ENCODE measurements at places on chromosomes 3 and 15.

- no peak for DNase-seq
Measured at GRCh38 chr15:27714675-27715074, 384.4 kb downstream of the OCA2 start.

DNA sequence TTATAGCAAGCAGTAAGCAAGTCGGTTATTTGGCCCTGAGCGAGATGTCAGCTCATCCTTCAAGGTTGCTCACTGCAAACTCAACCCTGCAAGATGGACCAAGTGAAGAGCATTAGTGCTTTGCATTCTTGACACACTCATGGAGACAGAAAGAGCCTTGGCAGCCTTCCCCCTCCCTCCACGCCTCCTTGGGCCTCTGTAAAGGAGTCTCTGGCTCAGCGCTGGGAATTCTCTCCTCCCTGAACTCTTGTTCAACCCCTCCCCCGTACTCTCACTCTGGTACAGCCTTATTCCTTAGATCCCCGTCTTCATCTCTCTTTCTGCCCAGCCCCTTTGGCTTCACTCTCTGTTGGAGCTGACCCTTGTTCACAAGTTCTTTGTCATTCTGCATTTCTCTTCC, 2.2 kb upstream of the CX3CR1 start:
- DNase-seq, result no peak

DNA sequence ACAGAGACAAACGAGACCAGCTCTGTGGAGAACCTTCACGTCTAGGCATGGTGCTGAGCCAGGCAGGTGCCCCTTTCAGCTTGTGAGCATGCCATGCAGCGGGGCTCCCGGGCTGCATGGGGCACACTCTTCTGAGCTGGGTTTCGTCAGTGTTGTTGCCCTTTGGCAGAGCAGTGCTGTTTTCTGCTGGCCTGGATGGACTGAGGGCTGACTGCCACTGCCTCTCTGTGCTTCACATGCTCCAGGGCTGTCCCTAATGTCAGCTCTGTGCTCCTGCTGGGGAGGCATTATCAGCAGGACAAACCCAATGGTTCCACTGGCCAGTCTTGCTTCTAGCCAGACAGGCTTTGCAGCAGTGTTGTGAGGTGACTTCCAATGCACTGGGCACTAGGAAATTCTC, 9.5 kb downstream of the GASK1A start:
- no peak for DNase-seq

DNA sequence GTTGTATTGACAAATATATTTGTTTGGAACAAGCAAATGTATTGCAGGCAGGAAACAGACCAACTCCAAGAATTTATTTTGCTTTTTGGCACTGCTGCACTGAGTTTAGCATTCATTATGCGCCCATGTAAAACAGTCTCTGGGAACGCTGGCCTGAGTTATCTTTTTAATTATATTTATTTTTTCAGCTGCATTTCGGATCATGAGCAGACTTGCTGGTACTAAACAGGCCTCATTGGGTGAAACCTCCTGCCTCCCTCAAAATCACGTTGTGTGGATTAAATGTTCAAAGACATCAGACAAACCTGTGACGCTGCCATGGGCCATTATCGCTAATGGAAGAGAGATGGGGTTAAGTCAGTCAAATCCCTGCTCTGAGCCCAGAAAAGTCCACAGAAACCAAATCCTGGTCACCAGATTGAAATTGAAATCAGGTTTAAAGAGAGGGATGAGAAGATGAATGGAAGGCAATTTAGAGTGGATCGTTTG, 511.1 kb upstream of the PROK2 start:
- no peak for DNase-seq

GRCh38 chr3:134351427-134351826, 22.8 kb downstream of the AMOTL2 start:
- DNase-seq, result peak; percentile 58

DNA sequence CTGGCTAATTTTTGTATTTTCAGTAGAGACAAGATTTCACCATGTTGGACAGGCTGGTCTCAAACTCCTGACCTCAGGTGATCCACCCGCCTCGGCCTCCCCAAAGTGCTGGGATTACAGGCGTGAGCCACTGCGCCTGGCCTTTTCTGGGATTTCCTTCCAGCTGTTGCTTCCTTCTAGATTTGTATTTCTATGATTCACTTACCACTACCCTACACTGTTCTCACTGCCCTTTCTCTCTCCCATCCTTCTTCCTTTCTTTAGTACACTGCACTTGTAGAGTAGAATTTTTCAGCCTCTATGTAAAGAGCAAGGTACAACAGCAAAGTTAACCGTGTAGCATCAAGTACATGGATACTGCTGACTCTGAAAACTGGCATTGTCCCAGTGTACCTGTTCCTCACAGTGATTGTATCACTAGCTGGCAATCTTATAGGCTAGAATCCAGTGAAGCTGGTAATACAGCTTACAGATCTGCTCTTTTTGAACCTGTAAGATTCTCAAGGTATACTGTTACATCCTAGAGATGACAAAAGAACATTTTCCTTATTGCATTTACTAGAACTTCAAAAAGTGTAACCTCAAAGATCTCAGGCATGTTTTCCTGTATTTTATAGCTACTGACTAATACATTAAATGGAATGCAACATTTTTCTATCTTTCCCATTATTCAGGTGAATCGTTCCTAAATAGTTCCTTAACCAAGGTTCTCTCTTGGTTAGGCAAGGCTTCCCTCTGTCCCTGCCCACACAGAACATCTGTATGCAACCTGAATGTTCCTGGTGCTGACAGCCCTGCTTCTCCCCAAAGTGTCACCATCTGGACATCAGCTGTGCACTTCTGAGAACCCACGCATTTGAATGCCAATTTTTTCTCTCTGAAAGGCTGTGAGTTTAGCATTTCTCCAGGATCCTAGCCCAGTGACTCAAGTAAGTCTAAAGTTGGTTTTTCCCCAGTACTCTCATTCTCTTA, 74.1 kb upstream of the RAP2B start:
- no peak for DNase-seq

Measured in uterus (tissue), 4 donors.